ENCODE measurements at places on chromosomes 7 and 10.

GRCh38 chr7:40530292-40530691, 395.5 kb downstream of the SUGCT start:
- peak; percentile 67 for DNase-seq

DNA sequence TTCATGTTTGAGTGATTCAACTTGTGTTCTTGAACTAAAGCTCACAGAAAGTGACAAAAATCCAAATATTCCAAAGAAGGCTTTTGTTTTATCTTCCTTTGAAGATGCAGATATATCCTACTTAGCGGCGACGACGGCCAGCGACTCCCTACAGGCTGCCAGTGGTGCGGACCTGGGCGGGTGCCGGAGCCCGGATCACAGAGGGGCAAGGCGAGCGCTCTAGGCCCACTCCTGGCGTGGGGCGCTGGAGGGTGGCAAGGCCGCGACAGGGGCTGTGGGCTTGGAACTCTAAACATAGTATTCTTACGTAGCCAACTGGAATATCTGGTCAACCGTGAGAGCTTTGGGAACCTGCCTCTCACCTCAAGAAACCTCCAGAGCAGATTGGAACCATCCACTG, 914 bp upstream of the GIMAP7 start:
- DNase-seq: no peak

- DNase-seq: no peak
Observed at GRCh38 chr7:51286401-51286800, 30.2 kb downstream of the COBL start.

- DNase-seq: no peak
Observed at GRCh38 chr10:4333459-4333894, 492.5 kb upstream of the AKR1E2 start.

DNA sequence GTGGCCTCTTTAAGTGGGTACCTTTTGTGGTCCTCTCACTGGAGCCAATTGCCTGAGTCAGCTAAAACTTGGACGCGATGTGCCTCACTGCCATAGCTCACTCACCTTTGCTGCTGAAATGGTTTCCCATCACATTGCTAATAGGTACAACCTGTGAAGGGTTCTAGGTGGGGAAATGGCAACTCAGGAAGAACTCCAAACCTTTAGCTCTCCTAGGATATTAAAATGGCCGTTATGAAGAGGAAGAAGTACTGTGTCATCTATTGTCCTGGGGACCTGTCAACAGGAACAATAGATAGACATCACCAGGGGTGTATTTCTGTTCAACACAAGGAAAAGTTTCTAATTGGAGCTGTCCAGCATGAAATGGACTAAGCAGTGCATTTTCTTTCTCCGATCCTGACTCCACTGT, 1.2 kb upstream of the ZNF655 start:
- no peak for DNase-seq

Measured in fibroblast of upper back skin (primary cell).